H4 (cell line): ENCODE measurements at places on chromosomes 12 and 14. TPM values are rescaled to one million over a fixed set of nuclear protein-coding genes. Genes with fewer than 3 reads are reported as not detected.

DNA sequence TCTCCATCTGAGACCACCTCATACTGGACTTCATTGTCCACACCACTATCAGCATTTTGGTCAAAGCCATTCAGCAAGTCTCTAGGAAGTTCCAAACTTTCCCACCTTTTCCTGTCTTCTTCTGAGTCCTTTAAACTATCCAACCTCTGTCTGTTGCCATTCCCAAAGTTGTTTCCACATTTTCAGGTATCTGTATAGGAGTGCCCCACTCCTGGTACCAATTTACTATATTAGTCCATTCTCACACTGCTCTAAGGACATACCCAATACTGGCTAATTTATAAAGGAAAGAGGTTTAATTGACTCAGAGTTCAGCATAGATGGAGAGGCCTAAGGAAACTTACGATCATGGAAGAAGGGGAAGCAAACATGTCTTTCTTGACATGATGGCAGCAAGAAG, 292.2 kb upstream of the ATXN7L3B start:
- no peak for DNase-seq

The PLEK2 gene
- not detected in 2 replicates for total RNA-seq

- no peak for DNase-seq
These were observed 252.9 kb upstream of the KRR1 start for GRCh38 chr12:75764091-75764841.

The FOXM1 gene
- 45.8 and 61.9 TPM in 2 replicates for total RNA-seq

DNA sequence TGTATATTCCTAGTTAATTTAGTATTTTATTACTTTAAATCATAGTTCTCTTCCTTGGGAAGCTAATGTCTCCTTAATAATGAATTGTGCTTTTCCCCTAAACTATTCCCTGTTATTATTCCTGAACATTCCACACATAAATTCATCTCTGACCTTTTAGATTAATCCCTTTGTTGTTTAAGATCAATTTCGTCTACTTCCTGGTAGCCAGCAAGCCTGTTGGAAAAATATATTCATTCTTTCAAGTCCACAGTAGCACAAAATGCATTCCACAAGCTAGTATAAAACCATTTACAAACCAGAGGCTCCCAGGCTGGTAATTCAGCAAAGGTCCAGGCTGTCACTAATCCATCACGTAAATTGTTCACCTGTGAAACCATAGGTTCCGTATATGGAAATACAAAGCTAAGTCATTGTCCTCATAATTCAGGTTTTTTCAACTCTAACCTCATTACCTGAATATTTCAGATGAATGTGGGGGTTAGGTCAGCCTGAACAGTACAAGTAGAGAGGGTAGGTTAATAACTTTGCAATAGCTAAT, 232.7 kb downstream of the SEC23A start:
- DNase-seq = no peak

DNA sequence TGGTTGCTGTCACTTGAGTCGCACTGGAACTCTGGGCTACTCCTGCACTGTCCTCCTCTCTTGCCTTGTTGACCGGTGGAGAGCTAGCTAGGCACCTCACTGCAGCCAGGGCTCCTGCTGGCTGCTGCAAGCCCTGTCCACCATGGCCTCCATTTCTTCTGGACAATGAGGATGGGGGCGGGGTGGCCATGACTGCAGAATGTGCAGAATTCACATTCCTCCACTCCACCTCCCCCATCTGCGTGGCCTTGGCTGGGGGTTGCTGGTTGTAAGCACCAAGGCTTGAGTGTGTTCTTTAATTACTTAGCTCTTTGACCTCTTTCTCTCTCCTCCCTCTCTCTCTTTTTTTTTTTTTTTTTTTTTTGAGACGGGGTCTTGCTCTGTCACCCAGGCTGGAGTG, 248.5 kb downstream of the PCNX1 start:
- DNase-seq = no peak

DNA sequence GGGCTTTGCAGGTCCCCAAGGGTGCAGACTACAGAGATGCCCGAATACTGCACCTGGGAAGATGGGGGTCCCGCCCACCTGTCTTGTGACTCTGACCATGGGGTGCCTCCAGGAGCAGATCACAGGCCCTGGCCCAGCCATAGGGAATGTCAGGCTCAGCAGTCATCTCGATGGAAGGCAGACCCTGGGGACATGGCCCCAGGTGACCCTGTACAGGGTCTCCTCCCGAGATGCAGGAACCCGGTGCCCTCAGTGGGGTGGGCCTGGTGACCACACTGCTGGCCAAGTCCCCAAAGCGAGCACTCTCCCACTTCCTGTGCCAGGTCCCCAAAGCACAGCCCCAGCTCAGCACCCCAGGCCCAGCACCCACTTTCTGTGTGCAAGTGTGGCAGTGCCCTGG, 903.7 kb upstream of the USP15 start:
- no peak for DNase-seq

GRCh38 chr12:91613223-91613779, 430.7 kb upstream of the DCN start:
- no peak for DNase-seq

GRCh38 chr14:53778263-53778662, 178.4 kb downstream of the BMP4 start:
- DNase-seq = no peak
